ENCODE measurements at places on chromosomes 5 and 9.

DNA sequence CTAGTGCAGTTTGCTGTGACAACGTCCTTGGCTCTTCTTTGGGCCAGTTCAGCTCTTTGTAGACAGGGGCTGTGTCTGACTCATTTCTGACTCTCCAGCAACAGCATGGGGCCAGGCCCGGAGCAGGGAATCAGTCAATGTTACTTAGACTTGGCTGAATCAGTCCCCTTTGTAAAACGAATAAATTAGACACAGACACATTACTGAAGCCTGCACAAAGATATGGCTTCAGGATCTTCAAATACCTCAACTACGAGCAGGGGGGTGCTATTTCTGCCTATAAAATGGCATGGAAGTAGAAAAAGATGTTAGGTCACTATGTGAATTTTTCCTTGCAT lies 204.7 kb downstream of the TTLL11 start:
- DNase-seq, result no peak

DNA sequence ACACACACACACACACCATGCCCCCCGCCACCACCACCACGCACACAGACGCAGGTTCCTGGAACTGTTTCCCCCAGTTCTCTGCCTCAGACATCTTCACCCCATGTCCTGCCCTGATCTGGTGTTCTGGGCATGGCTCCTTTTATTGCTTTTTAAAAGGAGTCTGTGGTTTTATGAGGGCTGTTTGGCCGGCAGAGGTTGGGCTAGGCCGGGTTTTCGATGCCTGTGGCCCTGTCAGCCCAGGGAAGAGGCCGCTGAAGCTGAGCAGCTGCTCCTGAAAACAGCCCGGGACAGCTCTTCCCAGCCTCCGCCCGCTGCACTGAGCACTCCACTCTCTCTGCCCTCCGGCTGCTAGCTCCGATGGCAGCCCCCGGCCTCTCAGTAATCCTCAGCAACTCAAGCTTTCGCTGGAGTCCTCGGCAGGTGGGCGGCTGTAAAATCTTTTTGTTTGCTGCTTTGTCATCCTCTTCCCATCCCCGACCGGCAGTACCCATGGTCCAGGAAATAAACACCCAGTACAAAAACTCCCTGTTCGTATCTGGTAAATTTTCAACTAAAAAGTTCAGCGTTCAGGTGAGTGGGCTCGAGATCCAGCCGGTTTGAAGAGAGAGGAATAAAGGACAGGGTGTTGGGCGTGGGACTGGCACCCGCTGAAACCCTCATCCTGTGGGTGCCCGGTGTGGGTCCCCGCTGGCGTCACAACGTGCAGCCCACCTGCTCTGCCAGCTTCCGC lies 103.0 kb upstream of the ERCC6L2 start:
- DNase-seq, result no peak

DNA sequence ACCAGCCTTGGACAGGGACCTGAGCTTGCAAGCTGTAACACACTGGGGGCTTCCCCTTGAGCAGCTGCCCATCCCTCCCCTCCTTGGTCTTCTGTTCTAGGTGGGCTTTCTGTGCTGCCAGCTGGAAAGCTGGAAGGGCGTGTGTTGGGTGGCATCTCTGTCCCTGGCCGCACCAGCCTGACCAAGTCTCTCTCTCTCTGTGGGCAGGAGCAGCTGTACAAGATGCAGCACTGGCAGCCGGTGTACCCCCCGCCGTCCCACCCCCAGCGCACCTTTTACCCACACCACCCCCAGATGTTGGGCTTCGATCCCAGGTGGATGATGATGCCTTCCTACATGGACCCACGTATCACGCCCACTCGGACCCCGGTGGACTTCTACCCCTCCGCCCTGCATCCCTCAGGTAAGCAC lies 32.1 kb upstream of the POMT1 start:
- no peak for DNase-seq

- DNase-seq, result no peak
Measured at GRCh38 chr9:76905791-76906646, at the start of gene PRUNE2. Gene PRUNE2 (minus strand): TSS chr9:76906114. CDS start chr9:76905963, 151 bp downstream.

DNA sequence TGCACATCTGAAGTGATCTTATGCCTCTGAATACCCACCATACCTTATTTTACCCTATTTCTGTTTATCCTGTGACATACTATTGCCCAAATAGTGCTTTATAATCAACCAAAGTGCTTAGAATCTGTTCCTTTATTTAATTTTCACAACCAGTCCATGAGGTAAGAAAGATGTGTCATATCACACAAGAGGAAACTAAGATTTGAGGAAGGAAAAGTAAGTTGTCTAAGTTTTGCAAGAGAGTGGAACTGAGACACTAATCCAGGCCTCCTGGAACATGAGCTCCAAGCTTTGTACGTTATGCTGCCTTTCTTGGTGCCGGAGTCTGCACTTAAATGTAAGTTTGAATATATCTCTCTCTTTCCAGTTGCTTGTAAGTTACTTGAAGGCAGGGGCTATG lies 17.2 kb downstream of the KDM3B start:
- no peak for DNase-seq

DNA sequence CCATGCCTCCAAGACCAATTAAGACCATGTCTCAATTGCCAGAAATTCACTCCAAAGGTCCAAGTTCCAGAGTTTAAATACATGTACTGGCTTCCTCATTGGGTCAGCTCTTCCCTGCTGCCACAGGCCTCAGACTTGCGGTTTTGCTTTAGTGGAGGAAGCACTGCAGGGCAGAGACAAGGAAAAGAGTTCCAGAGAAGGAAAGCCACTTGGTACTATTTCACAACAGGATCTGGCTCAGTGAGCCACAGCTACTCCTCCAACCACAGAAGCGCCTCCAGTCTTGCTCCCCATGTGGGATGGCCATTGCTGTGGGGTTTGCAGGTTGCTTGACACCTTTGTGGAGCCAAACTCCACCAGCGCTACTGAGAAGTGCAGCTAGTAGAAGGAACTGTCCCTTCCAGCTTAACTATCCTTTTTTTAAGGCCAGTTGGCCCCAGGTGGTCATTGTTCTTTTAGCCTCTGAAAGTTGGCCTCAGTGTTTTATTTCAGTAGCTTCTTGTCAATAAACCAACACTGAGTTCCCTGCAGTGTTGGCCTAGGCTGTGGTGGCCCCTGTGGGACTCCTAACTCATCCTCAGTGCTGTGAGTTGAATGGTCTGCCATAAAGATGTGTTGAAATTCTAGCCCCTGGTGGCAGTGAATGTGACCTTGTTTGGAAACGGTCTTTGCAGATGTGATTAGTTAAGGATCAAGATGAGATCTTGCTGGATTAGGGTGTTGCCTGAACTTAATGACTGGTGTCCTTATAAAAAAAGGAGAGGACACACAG lies 93.7 kb upstream of the DAP start:
- DNase-seq, result no peak

- no peak for DNase-seq
Measured at GRCh38 chr9:3597792-3598191, 72.0 kb upstream of the RFX3 start.

- DNase-seq, result no peak
Measured at GRCh38 chr5:83931969-83932368, 211.3 kb upstream of the HAPLN1 start.

DNA sequence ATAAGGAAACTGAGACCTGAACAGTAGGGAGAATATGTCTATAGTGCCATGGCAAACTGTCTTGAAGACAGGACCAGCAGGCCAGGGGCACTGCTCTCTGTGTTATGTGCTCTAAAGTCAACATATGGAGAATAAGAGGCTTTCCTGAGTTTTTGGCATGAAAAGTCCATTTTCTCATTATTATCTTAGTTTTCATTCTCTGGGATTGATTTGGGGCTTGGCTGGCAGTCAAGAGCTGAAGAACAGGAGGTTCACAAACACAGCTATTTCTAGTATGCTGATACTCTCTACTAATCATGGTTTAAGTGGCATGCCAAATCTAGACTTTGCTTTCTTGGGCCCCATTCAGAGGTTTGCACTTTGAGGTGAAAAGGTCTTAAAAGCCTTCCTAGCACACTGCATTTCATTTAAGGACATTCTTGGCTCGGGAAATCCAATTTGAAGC lies 404.4 kb downstream of the ZNF608 start:
- no peak for DNase-seq

GRCh38 chr9:126613651-126614050 lies at the start of gene LMX1B:
Gene LMX1B (plus strand): TSS chr9:126613928. CDS start chr9:126614450, 522 bp downstream.
- no peak for DNase-seq

- DNase-seq, result no peak
Measured at GRCh38 chr9:93674580-93675335, 98.4 kb downstream of the PHF2 start.

- no peak for DNase-seq
Measured at GRCh38 chr5:124592891-124593290, 153.5 kb downstream of the ZNF608 start.

- DNase-seq, result no peak
Measured at GRCh38 chr9:36218011-36218410, 27.3 kb downstream of the CLTA start.

DNA sequence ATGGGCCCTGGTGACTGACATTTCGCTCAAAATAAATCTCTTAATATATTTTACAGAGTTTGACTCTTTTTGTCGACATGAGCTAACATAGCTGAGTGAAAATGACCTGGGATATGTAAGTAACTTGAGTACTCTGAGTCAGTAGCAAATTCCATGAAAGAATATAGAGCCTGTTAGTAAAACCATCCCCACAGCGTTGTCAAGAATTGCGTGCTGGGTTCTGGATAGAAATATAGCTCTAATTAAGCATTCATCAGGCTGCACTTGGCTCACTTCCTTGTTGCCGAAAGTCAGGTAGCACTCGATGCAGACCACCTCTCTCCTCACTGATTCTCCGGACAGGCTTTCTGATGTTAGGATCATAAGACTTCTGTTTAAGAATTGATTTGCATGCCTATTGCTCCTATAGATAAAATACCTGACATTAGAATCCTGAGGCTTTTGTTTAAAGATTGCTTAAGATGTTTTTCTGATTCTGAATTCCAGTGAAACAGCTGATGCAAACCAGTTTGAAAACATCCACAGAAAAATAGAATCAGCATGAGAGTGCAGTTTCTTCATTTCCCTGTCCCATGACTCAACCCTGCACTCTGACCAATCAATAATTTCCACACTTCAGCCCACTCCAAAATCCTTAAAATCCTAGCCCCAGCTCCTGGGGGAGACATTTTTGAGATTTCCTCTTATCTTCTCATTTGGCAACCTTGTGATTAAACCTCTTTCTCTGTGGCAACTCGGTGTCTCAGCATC lies 310.6 kb downstream of the DIRAS2 start:
- DNase-seq, result no peak

- DNase-seq, result no peak
Measured at GRCh38 chr5:113163328-113163727, 186.7 kb downstream of the DCP2 start.

DNA sequence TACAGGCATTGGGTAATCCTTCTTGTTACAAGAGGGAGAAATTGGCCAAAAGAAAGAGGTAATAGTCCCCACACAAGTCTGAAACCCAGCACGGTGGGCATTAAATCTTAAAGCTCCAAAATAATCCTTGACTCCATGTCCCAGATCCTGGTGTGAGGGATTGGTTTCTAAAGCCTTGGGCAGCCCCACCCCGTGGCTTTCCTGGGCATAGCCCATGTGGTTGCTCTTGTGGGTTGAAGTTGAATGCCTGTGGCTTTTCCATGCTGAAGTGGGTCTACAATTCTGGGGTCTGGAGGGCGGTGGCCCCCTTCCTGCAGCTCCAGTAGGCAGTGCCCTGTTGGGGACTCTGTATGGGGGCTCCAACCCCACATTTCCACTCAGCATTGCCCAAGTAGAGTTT lies 91.8 kb upstream of the LARP1 start:
- DNase-seq, result no peak

GRCh38 chr5:111399113-111399512 lies 113.2 kb downstream of the STARD4 start:
- no peak for DNase-seq

DNA sequence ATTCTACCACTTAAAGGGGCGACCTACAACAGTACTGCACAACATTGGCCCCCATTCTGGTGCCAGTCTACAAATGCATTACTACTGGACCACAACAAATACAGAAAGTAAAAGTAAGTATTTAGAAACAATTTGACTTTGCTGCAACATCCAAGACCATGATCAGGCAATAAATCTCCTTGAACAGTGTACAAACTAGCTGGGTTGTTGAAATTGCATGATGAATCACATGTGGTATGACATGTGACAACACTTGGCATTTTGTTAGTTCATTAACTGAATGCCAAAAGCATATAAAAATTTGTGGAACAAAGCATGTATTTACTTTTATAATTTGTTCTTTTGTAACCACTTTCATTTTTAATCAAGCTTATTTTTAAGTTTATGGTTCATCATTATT lies 270.5 kb downstream of the NFIB start:
- DNase-seq, result no peak

DNA sequence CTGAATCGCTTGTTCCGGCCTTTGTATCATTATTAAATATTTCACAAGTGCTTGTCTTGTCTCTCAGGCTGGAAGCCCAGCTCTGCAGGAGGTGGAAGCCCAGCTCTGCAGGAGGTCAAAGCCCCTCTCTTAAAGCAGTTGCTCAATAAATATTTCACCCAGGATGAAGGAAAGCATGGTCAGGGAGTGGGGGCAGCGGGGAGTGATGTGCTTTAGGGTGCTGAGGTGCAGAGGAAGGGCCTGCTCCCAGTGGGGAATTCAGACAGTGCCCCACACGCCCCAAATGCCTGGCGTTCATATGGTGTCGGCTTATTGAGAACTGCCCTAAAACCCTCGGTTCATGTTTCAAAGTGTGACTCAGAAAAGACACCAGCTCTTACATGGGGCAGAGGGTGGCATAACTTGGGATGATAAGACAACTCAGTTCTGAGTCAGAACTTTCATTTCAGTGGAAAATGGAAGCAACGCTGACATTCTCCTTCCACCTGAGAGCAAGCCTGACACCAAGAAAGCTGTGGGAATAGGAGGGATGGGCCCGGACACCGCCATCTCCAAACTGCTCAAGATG lies 114.3 kb upstream of the DAP start:
- no peak for DNase-seq

DNA sequence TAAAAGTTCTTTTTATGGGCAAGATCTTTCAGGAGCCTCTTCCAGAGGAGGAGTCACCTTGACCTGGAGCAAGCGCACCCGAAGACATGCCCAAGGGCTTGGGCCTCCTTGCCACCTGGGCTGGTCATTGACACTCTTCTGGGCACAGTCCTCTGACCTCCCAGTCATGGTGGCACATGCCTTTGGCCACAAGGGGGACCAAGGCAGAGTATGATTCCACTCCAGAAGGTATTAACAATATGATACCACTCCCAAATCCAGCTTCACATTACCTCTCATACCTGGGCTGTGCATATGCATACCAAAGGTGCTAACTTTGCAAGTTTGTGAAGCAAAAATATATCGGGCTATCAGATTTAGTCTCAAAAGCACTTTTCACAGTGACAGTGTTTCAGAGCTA lies 84.6 kb downstream of the MAST4 start:
- DNase-seq, result no peak

All from activated CD4-positive, alpha-beta T cell treated with anti-CD3 and anti-CD28 coated beads for 1 hour (primary cell).